ENCODE measurements at places on chromosomes 1 and 21.
A peak's percentile ranks its signal among the peaks of the same experiment; 100 is the strongest.

GRCh38 chr21:24014381-24014780 lies 1592.9 kb downstream of the MRPL39 start:
- DNase-seq = no peak

DNA sequence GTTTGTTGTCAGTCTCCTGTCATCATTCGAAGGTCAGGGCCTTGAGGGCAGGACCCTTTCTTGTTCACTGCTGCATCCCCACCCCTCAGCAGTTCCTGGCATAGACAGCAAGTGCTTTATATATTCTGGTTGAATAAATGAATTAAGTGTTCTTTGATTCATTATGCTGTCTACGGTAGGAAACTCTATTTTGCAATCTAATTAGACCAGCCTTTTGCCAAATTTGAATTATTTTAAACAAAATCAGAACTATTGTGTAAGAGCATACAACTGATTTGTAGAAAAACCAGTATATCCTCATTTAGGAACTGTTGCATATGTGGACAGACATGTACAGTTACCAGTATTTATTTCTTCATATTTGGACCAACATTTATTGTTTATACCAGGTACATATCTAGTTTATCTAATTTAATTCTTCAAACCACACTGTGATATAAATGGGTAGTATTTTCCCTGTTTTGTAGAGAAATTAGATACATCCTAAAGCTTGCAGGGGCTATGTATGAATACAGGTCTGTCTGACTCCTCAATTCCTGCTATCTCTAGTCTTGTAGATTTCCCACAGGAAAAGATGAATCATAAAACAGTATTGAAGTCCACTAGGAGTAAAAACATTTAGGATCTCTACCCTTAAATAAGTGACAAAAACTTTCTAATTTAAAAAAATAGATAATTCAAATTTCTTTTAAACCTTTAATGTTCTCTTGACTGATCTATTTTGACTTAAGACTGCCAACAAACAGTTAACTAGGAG lies 10.4 kb downstream of the MGST3 start:
- no peak for DNase-seq

DNA sequence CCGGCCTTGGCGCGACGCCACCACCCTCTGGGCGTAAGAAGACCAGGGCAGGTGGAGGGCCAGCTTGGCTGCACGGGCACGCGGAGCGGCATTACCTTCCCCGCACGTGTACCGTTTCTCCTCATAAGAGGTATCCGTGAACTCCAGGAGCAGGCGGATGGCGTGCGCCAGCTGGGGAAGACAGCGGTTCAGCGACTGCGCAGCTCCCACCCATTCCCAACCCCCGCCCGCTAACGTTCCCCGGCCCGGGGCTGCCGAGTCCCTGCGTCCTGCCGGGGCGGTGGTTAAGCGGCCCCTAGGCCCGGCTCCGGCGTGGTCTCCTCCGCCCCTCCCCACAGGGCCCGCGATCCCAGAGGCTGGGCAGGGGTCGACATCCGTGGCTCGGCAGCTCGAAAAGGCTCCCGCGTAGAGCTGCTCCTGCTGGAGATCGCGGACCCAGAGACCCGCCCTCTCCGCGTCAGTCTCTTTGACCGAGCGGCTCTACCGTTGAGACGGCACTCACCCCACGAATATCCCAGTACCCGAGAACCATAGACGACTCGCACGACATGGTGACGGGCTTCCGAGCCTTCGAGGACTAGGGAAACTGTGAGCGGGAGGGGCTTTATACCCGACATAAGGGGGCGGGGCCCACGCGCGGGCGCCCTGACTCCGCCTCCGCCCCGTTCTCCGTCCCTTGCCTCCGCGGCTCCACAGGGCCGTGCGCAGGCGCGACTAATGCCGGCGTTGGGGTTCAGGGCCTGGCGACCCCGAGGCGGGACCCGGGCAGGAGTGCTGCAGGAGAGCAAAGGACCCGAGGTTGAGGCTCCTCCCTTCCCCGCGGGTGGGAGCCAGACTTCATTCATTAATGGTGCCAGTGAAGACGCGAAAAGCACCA lies 862 bp downstream of the GSTM3 start:
- DNase-seq = peak; percentile 87

DNA sequence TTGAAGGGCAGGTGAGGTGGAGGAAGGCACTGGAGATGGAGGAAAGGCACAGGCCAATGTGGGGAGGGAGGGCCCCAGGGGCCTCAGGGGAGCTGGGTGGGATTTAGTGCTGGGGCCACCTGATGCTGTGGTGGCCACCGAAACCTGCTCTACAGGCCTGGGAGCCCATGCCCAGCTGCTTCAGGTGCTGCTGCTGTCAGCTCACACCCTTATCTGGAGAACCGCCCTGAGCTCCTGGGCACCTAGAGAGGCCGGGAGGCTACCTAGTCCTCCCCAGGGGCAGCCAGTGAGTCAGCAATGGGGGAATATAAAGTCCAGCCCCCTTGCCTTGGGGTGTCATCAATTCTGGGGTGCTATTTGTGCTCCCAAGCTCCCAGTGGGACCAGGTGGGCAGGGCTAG lies 12.2 kb downstream of the FAM131C start:
- no peak for DNase-seq

DNA sequence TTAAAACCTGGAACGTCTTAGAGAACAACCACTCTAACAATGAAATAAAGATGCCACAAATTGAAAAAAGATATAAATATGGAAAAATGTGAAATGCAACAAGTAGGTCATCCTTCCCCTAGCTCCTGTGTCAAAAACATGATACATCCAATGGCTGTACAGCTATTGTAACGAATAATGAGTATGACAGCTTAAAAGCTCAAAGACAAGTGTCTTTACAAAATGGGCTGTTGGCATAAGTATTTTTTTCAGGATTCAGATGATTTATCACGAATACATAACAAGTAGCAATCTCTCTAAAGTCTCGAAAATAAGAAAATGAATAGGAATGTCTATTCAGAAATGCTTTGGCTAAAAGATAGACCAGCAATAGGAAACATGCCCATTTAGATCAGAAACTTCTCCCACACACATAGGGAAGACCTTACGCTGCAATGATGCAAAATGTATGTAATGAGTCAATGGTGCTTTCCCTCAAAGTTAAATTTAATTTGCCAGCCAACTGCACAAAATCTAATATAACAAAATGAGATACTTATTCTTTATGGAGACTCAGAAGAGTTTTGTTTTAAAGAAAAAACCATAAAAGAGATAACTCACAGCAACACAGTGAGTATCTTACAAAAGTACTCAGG lies 8.3 kb downstream of the TGFBR3 start:
- DNase-seq = no peak

DNA sequence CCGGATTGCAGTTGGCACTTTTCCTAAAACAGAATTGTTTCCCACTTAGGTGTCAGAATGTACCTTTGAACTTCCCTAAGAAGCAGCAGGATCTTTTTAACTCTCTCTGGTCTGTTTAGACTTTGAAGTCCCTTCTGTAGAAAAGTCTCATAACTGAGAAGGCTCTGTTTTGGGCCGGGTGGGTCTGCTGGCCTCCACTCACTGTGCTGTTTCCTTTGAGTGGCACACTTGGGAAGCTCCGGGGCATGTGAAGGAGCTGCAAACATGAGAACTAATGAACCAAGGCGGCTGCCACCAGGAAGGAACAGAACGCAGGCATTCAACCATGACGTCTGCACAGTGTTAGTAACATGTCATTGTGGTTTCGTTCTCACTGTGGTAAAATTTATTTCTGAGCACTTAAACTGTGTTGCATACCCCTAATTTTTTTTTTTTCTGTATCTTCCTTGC lies 19.5 kb upstream of the NCMAP start:
- DNase-seq = peak; percentile 66

GRCh38 chr1:24931468-24932231 lies 1.6 kb upstream of the RUNX3 start:
- DNase-seq = no peak

DNA sequence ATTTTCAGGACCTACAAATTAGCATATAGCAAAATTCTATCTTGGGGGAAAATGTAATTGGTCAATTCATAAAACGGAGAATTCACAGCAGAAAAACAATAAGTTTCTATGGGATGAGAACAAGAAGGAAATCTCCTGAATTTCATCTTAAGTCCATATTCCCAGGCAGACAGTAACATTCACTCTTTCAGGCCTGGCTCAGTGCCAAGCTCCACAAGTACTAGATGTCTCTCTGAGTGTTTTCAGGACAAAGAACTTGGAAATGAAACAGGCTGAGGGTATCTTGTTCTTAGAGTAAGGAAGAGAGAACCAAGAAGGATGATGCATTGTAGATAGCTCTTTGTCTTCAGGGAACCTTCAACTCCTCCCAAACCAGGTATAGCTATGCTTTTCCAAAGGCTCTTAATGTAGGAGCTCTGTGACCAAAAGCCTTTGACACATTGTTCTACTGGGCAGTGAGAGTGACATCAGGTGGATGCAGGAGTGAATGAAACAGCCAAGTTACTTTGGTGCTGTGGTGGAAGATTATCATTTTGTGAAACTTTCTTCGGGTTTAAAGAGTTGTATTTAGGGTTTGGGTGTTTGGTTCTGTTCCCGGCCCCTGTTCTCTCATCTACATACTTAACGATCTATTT lies 298.3 kb downstream of the GPATCH2 start:
- DNase-seq = no peak

GRCh38 chr1:204225841-204226735 lies 12.3 kb upstream of the GOLT1A start:
- no peak for DNase-seq

- no peak for DNase-seq
Measured at GRCh38 chr1:199780948-199781670, 246.4 kb upstream of the NR5A2 start.

DNA sequence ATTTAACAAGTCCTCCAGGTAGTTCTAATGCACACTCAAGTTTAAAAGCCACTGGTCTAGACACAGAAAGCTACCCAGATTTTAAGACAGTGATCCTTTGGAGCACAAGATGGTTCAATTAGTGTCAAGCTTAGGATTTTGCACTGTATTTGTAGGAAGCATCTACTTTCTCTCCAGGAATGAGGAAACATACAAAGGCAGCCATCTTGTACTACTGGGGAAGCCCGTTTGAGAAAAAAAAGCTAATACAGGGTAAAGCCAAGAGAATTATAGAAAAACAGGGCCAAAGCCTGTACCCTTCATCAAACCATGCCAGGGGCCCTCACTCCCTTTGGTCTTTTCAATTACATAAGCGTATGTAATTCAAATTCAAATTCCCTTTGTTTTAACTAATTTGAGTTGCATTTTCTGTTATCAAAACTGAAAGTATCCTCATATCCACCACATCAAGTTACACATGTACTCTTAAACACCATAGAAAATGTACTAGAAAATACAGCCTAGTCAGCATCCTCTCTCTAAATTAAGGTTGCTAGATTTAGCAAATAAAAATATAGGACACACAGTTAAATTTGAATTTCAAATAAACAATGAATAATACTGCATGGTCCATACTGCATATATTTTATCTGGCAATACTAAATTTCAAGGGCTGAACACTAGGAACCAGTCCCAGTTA lies 17.4 kb downstream of the PIK3R3 start:
- no peak for DNase-seq

DNA sequence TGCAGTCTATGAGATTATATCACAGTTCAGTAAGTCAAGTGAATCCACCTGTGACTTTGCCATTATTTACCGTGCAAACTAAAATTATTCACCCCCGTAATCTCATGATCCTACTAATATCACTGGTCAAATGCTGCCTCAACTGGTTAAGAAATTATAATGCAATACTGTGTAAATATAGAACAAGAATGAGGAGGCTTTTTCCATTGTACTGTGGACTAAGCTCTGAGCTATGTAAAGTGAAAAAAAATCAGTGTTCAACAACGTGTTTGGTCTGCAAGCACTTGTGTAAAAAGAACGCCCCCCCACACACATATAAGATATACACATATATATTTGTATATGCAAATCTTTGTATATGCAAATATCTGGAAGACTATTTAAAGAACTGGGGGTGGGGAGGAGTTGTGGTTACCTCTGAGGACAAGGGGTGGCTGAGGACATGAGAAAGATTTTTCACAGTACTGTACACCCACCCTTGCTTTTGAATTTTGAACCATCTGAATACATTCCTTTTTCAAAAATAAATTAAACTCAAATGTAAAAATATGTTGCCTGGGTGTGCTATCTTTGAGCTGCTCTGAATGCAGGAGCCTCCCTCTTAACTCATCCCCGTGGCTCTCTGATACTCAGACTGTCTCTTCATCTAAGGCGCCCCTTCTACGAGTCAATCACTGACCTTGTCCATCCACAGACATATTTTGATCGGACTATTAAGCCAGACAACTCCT lies 57.0 kb downstream of the PTP4A2 start:
- no peak for DNase-seq

- DNase-seq = no peak
Measured at GRCh38 chr1:47233186-47233585, 1.2 kb upstream of the TAL1 start.

- no peak for DNase-seq
Measured at GRCh38 chr1:158830904-158831507, at the start of gene MNDA. Gene MNDA (plus strand): TSS chr1:158831351. CDS start chr1:158842154, 10,803 bp downstream.

GRCh38 chr1:37238364-37239224 lies 204.3 kb upstream of the GRIK3 start:
- no peak for DNase-seq

DNA sequence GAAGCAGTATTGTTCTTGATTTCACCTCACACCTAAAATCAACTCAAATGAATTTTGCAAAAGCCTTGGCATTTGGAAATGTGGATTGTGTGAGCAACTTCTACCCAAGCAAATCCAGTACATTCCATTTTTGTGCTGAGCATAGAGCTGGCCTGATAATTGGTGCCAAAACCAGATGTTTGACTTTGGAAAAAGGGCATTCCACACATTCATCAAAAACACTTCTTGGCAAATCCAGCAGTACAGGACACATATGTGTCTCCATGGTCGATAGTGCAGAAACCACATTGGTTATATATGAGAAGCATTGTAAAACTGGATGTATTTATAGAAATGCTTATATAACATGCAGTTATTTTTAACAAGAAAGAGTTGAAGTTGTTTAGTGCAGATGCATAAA lies 210.4 kb downstream of the KCNK2 start:
- DNase-seq = no peak

DNA sequence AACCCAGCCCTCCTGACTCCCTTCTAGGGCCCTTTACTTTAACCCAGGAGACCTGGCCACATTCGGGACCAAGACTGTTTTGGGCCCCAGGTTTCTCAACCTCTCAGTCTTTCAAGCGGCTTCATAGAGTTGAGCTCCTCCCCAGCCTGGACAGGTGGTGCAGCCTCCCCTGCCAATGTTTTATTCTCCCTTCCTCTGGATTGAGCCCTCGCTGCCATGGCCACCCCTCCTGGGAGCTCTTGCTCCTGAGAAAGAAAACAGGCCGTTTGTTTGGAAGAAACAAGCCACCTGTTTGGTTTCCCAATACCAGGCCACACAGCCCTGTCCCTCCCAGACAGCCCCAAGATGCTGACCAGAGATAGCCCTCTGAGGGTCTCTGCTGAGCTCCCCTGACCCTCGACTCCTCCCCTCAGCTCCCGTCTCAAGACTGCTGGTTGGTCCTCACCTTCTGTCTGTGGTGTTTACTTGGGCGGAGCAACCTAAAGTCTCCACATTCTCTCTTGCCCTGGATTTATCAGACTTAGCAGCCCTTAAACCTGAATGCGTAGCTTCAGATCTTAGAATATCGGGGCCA lies 3.3 kb downstream of the TMEM51 start:
- no peak for DNase-seq

- DNase-seq = no peak
Measured at GRCh38 chr1:90707363-90707710, 9.8 kb downstream of the BARHL2 start.

GRCh38 chr1:31703431-31704270 lies at the start of gene COL16A1:
Gene COL16A1 (minus strand): TSS chr1:31704017. CDS start chr1:31702193, 1,824 bp downstream.
- DNase-seq = no peak
